Bone marrow (tissue), 2 donors: ENCODE measurements at places on chromosomes 7 and 10.

- no peak for DNase-seq
These were observed 244.0 kb downstream of the HGF start for GRCh38 chr7:81525841-81526240.

DNA sequence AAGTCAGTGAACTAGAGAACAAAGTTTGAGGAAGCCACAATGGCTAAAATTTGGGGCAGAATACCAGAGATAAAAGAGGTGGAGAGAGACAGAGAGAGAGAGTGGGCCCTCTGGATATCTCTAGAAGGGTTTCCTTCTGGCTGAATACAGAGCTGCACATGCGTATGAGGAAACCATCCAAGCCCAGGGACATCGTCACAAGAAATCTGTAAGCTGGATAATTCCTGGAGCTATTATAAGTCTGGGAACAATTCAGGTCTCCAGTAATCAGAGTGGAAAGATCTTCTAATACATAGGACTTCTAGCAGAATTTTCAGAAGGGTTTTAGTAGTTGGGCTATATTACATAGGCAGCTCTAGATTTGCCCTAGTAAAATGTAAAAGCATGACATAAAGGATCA, 415.7 kb upstream of the MTPN start:
- no peak for DNase-seq

DNA sequence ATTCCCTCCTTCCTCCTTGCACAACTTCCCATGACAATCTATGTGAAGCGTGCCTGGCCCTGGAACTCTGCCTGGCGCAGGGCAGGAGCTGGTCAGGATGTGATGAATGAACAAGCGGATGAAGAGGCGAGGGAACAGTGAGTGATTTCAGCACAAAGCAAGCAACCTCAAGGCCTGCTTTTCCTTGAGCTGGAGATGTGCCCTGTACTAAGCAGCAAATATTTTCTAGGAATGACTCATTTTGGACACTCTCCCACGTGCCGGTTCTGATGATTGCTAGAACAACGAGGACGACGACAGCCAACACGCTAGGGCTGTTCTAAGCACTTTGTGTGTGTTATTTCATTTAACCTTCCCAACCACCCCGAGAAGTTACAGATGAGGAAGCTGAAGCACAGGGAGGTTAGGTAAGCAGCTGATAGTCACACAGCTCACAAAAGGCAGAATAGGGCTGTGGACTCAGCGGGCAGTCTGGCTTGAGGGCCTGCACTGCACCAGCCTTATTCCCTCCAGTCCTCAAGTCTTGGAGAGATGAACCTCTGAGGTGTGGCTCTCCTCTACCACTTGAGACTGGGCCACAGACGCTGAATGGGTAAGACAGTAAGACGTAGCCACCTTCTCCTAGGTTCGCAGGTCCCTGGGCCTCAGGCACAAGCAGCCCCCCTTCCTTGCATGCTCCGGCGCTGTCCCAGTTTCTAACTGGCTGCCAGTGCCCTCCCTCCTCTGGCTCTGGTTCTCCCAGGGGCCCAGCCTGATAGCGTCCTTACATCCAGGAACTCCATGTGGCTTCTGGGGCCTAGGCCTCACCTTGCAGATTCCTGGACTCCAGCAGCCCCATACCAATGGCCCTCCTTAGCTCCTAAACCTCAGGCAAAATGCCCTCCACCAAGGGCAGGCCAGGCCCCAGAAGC, 59.0 kb downstream of the YKT6 start:
- DNase-seq, result no peak

DNA sequence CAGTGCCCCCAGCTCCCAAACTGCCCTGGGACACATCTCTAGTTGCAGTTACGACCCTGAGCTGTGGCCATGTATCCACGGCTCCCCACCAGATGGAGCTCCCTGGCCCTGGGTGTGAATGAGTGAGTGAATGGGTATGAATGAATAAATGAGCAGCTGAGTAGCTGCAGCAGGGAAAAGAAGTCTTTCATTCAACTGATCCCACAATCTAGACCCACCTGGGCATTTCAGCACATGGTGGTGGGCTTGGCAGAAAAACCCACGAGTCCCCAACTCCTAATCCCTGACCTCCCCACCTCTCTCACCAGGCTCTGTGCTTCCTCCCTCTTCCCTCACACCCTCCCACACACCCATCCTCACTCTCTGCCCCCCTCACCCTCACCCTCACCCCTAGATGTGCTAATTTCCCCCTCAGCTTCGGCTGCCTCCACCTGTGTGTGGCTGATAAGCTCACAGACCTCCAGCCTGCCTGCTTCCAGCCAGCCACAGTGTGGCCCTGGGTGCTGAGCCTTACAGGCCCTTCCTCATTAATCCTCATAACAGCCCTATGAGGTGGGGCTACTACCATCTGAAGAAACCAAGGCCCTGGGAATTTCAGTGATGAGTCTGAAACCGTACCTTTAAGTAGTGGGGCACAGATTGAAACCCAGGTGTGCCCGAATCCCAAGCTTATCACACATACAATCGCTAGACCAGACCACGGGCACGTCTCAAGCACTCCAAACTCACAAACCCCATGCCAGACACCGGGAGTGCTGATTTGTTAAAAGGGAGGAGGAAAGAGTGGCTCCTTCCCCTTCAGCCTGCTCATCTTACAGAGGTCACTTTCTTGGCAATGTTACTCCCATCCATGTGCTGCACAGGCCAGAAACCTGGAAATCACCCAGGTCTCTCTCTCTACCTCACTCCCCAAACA, 2.2 kb upstream of the ATP6V1F start:
- DNase-seq, result no peak
